GM12892 (cell line): ENCODE measurements at places on chromosomes 2 and 18.

GRCh38 chr2:101734505-101735165 lies 37.1 kb downstream of the MAP4K4 start:
- DNase-seq, result no peak

DNA sequence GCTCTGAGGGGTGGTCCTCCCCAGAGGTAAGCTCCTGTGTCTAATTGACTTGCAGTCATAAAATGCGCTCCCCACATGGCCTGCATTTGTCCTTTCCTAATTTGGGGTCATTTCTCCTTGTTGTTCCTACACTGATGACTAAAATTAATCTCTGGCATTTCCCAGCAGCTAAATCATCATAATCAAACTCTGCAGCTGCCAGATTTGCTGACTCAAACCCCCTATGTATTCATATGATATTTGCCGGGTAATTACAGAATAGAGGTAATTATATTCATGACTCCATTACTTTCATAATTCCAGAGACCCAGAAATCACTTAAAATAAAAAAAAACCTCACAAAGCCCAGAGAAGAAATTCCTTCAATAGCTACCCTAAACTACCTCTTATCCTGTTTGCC lies 331.4 kb upstream of the KLHL29 start:
- no peak for DNase-seq

GRCh38 chr2:122831649-122832048 lies 1076.2 kb downstream of the TSN start:
- DNase-seq, result no peak

DNA sequence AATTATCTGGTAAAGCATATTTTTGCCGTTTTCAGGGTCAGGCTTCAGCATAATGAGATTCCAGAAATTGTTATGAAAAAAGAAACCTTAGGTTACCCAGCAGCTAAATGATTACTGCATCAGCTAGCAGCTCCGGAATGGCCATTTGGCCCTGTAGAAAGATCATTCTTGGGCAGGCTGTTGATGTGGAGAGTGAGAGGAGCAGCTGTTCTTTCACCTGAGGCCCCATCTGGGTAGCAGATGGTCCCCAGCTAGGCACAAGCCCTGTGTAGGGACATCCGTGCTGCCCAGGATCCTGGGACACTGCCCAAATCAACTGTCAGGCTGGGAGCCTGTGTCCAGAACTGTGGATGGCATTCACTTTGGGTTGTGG lies 61.8 kb downstream of the NEDD4L start:
- no peak for DNase-seq

- no peak for DNase-seq
These were observed 24.3 kb downstream of the TMEM237 start for GRCh38 chr2:201618744-201619662.

DNA sequence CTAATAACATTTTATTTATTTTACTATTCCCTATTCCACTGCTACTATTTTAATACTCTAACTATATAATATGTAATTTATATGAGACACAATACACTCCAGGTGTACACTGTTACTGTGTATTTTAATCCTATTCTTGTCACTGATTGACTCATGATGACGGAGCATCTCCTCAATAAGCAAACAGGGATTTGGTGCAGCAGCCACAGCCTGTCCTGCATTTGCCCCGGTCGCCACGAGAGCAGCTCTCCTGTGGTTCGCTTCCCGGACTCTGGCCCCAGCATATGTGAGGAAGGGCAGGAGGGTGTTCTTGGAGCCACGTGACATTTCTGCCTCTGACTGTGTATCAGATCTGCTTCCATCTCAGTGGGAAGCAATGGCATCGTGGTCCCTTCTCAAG lies 74.1 kb upstream of the PXDN start:
- no peak for DNase-seq

DNA sequence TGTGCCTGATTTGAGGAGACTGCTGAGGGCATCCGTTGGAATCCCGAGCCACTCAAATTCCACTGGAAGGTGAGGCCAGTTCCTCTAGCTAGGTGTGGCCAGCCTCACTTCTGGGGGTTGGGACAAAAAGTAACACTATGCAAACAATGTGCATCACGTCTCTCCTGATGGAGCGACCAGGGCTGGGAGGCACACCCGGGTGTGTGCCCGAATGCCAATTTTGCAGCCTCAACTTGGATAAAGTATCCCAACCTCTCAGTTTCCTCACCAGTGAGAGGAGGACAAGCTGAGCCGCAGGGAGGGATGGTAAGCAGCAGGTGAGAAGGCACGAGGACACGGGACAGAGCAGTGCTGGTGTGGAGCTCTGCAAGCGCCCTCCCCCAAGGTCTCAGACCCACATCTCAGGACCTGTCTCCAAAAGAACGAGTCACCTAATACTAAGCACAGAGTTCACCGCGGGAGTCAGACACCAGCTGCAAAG lies 218.3 kb downstream of the HAUS1 start:
- DNase-seq, result no peak

DNA sequence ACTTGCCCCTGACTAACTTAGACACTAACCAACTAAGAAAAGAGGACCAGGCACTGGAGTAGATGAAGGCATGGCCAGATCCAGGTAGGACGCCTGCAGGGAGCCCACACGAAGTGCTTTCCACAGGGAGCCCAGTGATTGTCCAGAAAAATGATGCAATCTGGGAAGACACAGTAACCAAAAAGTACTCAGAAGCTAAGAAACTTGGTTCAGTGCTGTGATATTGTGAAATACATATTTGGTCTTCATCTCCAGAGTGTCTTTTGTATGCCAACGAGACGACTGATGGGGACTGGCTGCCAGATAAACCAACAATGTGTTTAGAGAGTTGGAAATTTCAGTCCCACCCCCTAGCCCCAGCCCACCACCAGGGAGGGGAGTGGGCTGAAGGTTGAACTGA lies 135.0 kb downstream of the SP3 start:
- DNase-seq, result no peak

DNA sequence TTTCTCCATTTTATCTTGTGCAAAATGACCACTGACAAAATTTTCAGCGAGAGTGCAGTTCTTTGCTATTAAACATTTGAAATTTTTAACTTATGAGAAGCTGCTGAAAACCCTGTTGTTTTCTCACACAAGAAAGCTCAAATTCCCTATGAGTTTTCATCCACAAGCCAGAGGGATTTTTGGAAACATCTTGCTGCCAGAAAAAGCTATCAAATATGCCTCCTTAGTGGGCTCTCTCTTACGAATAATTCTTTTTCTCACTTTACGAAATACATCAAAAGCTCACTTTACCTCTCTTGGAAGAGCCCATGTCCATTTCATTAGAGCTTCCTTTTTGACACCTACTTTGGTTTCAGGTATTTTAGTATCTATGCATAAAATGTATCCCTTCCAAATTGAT lies 202.9 kb downstream of the KCNH7 start:
- DNase-seq, result no peak

DNA sequence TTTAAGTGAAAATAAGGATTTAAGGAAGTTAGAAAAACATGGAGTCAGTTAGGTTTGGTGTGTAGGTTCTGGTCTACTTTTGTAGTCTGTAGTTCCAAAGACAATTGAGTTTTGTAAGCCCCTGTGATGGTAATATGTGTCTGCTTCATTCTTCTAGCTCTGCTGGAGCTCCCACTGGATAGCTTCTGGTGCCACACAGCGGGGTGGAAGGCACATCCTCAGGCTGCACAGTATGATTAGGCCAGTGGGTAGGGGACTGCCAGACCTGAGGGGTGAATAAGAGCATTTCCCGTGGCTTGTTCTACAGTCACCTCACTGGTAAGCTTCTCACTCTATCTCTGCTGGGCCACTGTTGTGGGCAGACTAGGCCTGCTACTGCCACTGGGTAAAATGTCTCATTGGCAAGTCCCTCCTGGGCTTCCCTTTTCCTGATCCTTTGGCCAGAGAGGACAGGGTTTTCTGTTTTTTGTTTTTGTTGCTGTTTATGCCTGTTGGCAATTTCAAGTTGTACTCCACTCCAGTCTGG lies 44.5 kb downstream of the TMEM131 start:
- DNase-seq, result no peak

DNA sequence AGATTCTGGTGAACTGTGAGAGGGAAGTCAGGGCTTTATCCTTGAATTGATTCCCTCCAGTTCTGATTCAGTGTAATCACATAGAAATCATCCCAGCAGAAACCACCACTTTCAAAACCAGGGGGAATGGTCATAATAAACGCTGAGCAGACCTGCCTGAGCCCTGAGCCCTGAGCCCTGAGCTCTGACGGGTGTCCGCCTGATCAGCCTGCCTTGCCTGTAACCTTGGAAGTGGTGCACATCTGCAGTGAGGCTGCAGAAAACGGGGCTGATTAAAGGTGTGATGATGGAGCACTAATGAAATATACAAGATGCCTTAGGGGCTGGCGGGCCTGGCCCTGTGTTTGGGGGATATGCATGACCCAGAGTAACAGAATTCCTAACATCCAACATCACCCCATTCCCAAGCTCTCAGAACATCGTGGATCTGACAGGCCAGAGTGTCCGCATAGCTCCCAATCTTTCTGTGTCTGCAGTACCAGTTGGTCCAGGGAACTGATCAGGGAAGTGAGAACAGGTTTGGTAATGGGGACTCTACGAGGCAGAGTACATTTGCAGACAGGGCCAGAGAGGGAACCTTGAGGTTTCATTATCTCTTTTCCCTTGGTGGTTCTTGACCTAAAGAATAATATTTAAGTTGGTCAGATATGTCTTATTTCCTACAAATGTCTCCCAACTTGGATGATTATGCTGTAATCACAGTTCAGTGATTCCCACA lies 37.8 kb downstream of the KCTD18 start:
- no peak for DNase-seq
